ENCODE measurements at places on chromosomes 2 and 18. TPM values are rescaled to one million over a fixed set of nuclear protein-coding genes. Genes with fewer than 3 reads are reported as not detected.

The STAT1 gene
- total RNA-seq, result 55.8 TPM

The DUSP11 gene
- 21.7 TPM for total RNA-seq

The ANKRD30B gene
- not detected for total RNA-seq

The SLC8A1 gene
- total RNA-seq, result 0.13 TPM
